ENCODE measurements at places on chromosomes 7 and 10.

DNA sequence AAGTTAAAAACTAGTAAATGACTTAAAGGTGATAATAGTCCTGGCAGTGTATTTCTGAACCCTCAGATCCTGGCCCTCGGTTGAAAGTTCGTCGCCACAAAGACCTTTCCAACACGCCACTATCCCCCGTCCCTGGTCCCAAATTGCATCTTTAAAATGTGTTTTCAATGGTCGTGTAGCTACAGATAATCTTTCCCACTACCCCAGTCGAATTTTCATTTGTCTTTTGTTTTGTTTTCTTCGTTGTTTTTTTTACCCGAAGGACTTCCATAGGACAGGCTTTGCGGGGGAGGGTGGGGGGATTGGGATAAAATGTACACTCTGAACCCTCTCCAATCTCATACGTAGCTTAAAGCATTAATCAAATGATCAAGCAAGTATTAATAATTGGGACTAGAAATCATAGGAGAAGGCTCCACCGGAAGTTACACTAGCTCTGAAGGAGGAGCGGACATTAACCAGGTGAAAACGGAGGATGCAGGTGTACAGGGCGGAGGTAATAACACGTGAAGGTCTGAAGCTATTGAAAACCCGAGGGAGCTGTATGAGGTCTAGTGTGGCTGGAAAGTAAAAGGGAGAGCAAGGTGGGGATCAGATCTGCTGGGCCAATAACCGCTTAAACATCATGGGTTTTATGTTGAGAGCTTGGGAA lies 32.8 kb upstream of the PHF14 start:
- DNase-seq = no peak

GRCh38 chr7:84113286-84113685 lies 81.3 kb downstream of the SEMA3A start:
- DNase-seq = no peak

DNA sequence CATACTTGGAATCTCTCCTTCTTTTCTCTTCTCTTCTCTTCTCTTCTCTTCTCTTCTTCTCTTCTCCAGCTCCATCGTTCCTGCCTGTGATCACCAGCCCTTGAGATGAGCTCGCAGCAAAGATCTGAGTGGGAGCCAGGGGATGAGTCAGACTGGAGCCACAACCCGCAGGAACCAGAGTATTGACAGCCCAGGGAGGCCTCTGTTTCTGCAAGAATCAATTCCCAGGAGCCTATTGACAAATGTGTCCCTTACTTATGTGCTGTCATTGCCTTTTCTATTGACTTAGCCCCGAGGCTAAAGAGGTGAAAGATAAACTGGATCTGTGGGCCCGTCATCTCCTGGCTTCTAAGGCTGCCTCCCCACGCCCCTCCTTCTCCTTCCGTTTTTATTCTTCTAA lies 13.1 kb upstream of the HABP2 start:
- DNase-seq = no peak

GRCh38 chr10:96441322-96441885 lies 72.3 kb downstream of the TLL2 start:
- no peak for DNase-seq

GRCh38 chr7:129830949-129831348 lies 121.8 kb downstream of the UBE2H start:
- no peak for DNase-seq

GRCh38 chr10:76643511-76643911 lies 994.1 kb downstream of the KCNMA1 start:
- no peak for DNase-seq

DNA sequence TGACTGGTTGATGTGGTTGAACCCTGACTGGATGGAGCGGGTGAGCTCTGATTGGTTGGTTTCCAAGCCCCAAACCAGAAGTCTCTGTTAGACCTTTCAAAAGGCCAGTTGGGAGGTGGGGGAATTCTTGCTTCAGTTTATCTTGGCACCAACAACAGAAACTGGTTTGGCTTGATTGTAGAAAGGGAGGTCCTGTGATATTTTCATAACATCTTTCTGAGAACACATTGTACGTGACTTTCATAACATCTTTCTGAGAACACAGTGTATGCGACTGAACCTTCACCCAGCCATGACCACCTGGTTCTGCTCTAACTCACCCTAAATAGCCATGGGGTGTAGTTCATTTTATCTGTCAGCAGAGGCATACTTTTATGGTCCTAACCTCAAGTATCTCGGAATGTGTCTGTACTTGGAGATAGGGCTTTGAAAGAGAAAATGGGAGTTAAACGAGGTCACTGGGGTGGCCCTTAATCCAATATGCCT lies 88.3 kb downstream of the GALNT17 start:
- no peak for DNase-seq

DNA sequence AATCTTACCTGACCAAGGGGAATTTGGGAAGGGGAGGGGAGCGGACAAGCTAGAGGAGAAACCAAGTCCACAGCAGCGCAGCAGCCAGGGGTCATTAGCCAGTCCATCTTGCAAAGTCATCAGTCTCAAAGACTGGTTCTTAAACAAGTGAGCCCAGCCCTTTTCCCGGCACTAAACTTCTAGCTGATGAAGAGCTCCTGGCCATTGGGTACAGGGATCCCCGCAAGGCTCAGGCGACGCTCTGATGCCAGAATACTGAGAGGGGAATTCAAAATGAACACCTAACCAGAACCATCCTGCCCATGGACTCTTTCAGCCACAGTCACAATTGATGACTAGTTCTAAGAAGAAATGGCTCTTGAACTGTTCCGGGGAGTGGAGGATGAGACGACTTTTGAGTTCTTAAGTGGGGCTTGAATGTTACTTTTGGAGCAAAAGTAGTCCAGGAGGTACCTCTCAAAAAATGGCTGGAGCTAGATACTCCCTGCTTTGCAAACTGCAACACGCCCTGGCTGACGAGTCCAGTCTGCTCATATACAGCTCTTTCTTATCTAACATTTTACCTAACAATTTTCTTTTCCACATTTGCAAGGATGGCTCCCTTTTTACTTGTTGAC lies 2.5 kb upstream of the TWIST1 start:
- DNase-seq = no peak

DNA sequence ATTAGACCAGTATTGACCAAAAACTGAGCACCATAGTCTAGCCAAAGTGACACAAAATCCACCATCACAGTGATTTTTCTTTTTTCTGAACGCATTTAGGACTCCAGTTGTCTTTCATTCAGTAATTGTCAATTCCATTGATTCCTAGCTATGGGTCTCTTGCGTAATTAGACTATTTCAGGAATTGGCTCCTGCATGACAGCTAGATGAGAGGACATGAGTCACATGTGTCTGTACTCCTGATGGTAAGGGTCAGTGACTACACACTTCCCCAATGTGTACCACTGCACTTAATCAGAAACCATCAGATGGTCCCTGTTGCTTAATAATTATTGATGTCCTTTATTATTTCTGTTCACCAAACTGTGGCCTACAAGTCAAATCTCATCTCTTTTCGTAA lies 469.5 kb downstream of the POM121L12 start:
- no peak for DNase-seq

- DNase-seq = no peak
These were observed 51.8 kb downstream of the SUGCT start for GRCh38 chr7:40186586-40186985.

- no peak for DNase-seq
These were observed 196.9 kb downstream of the CCSER2 start for GRCh38 chr10:84525120-84525806.

GRCh38 chr10:131781791-131782190 lies 119.0 kb upstream of the PPP2R2D start:
- no peak for DNase-seq

- DNase-seq = no peak
These were observed 457.3 kb upstream of the NFE2L3 start for GRCh38 chr7:25694699-25695098.

GRCh38 chr10:33428682-33429081 lies 94.2 kb upstream of the NRP1 start:
- no peak for DNase-seq

DNA sequence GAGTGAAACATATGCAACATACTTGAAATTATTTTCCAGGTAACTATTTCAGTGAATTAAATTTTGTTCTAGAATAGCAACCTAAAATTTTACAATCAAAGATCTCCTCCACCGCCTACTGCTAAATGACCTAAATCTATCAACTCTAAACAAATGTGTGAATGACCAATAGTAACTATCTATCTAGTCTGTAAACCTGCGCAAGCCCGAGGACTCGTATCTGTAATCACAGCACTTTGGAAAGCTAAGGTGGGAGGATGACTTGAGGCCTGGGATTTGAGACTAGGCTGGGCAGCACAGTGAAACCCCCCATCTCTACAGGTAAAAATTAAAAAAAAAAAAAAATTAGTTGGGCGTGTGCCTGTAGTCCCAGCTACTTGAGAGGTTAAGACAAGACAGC lies 83.0 kb downstream of the NEBL start:
- no peak for DNase-seq

- DNase-seq = no peak
These were observed 215.9 kb upstream of the C7orf33 start for GRCh38 chr7:148374396-148375259.

GRCh38 chr10:94194256-94194655 lies 168.5 kb downstream of the NOC3L start:
- DNase-seq = no peak

GRCh38 chr7:145092766-145093165 lies 256.9 kb upstream of the TPK1 start:
- no peak for DNase-seq

DNA sequence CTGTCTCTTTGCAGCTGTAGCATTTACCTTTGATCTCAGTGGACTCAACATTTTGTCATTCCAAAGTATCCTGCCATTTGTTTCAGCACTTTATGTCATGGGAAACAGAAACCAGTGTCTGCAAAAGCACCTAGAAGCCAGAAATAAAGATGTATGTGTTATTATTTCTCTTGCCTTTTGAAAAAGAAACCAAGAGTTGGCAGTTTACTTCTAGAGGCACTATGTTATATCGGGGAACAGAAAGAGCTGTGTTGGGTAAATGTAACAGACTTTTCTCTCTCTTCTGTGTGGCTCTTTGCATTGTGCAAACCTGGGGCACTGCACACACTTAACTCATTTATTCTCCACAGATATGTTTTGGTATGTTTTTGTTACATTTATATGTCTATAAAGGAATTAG lies 36.7 kb downstream of the ZNF138 start:
- no peak for DNase-seq

DNA sequence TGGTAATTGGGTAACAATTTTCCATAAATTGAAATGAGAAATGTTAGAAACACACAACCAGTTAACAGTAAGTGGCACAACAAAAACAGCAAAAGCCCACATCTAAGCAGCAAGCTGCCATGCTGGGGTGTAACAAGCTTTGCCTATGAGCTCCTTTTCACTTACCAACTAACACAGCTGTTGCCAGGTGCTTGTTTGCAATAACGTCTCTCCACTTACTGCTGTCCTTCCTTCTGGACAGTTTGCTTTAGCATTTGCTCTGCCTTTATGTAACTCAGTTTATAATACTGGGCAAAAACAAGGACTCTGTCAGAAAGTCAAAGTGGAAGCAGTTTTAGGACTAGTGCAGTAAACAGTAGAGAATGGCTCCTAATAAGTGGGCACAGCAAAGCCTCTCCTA lies 740.9 kb downstream of the POM121L12 start:
- DNase-seq = no peak

GRCh38 chr10:51325649-51326048 lies 251.4 kb downstream of the PRKG1 start:
- DNase-seq = no peak

- DNase-seq = no peak
These were observed 102.7 kb upstream of the PRSS1 start for GRCh38 chr7:142646386-142647140.

- DNase-seq = no peak
These were observed 24.9 kb downstream of the BEND7 start for GRCh38 chr10:13503745-13504463.

- DNase-seq = no peak
These were observed 34.7 kb downstream of the WAPL start for GRCh38 chr10:86486856-86487255.

- DNase-seq = no peak
These were observed 113.6 kb upstream of the PCLO start for GRCh38 chr7:83276250-83276649.

DNA sequence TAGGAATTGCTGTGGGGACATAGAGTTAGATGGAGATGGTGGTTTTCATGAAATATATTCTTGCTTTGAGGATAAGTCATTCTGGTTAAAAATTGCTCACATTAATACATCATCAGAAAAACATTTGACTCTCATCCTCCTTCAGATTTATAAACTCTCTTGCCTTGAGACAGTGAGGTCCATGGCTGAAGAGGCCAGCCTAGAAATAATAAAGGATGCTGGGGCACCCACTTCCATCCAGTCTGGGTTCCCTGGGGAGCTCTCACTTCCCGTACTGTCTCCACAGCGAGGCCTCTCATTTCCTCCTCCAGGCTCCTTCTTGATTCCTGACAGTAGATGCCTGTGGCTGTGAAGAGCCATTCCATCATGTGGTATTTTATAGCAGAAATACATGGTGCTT lies 73.3 kb upstream of the PRKG1 start:
- no peak for DNase-seq

DNA sequence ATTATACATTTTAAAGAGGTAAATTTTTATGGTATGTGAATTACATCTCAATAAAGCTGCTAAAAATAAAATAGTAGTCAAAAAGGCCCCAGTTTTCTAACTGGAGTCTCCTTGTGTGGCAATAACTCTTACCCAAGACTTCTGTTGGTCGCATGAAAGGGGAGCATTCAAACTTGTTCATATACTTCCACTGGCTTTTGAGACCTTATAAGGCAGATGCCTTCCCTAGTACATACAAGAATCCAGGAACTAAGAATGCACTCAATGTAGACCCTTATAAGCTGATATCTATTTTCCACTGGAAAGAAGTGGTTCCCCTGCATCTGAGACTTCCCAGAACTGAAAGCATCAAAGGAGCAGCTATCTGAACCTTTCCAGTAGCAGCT lies 13.0 kb downstream of the BCAP29 start:
- no peak for DNase-seq

- DNase-seq = no peak
These were observed 91.0 kb upstream of the LANCL2 start for GRCh38 chr7:55274156-55274555.

- DNase-seq = no peak
These were observed 17.5 kb downstream of the MRPS24 start for GRCh38 chr7:43851805-43852204.

- no peak for DNase-seq
These were observed 124.5 kb downstream of the C10orf105 start for GRCh38 chr10:71594934-71595571.

DNA sequence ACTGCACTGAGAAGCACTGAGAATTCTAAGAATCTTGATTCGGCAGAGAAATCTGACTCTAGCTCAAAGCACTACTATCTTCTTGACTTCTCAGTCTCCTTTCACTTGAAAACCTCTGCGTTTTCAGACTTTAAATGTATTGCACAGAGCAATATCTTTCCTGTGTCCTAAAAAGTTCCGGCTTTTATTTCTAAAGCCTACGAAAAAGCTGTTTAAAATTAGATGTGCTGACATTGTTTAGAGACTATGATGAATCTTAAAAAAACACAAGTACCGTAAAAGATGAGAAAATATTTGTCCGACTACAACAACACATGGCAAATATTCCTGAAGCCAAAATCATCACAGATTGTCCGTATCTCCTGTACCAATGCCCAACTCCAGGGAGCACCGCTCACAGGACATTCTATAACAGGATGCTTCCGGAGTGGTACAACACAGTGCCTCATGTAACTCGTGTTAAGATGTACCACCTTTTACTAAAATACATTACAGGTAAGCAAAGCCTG lies 136.9 kb downstream of the CUBN start:
- DNase-seq = no peak
